ENCODE measurements at places on chromosomes 1 and 21. TPM values are rescaled to one million over a fixed set of nuclear protein-coding genes. Genes with fewer than 3 reads are reported as not detected.

- DNase-seq: no peak
Observed at GRCh38 chr1:230392536-230392909, 33.6 kb downstream of the PGBD5 start.

Gene NBPF1
- polyA plus RNA-seq: 28.3 TPM

DNA sequence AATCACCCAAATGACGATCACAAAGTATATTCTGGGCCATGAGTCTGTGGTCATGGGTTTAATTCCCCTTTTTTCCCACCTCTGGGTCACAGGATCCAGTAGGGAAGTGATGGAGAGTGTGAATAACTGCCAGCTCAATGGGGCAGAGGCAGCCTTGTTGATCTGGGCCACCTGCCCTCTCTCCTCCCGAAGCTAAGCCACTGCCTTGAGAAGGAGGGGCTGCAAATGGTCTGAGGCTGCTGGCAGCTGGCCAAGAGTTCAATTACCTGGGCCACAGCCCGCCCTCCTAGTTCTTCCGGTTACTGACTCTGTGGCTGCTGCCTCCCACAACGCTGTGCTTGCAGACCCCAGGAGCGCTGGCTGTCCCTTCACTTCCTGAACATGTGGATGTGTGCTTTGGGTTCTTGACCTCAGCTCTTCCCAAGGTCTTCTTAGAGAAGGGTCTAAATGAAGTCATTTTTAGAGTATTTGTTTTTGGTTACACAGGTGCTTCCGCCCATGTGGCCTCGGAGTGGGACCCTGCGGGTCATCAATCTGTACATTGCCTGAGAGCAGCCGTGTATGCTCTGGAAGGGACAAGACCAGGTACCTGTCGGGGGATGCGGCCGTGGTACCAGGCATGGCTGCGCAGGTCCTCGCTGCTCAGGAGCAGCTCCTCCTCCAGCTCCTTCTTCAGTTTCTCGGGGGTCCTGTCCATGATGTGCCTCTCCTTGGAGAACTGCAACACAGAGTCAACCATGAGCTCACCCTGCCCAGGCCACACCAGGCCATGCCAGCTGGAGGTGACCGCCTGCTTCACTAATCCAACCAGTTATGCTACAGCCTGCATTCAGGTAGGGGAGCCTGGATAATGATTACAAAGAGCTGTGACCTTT lies 89.7 kb downstream of the BCAR3 start:
- DNase-seq: no peak

Gene CFHR4
- not detected for polyA plus RNA-seq

DNA sequence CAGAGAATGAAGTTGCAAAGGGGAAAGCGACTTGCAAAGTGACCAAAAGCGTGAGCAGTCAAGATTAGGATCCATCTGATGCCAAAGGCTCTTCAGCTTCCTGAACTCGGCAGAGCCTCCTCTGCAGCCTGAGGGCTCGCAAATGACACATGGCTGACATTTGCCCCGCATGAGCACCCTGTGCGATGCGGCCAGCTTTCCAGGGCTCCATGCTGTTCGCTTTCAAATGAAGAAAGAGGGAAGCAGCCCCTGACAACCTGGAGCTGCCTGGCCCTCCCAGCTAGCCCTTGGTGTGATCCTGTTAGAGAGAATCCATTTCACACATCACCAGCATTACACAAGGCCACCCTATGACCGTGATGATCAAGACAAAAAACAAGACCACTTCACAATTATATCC lies 20.2 kb upstream of the FAM131C start:
- DNase-seq: no peak

GRCh38 chr1:234730770-234731568 lies 121.0 kb upstream of the IRF2BP2 start:
- no peak for DNase-seq

GRCh38 chr1:34711485-34711884 lies 43.4 kb upstream of the GJB5 start:
- DNase-seq: no peak

DNA sequence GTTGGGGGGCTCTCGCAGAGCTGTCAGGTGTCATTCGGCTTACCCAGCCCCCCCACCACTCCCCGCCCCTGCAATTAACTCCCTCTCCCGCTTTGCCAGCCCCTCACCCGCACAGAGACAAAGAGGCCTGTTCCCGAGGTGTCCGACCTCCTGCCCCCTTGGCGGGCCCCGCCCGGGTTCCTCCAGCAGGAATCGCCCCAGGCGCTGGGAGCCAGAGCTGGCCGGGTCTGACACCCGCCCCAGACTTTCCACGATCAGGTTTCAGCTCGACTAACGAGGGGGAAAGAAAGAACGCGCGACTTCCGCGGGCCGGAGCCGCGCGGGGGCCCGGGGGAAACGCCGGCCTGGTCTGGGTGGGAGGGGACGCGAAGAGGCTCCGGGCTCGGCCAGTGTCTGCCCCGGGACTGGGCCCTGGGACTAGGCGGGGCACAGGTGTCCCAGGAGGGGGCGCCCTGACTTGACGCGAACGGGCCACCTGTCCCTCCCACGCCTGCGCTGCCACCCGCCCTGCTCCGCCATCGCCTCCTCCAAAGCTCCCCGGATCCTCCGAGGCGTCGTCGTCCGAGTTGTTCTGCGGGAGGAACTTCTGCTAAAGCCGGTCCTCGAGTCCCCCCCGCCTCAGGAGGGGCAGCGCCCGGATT lies 36.4 kb upstream of the HHAT start:
- no peak for DNase-seq

GRCh38 chr21:36456729-36457414 lies 23.1 kb downstream of the CLDN14 start:
- DNase-seq: no peak

Gene TSPEAR
- polyA plus RNA-seq: not detected

DNA sequence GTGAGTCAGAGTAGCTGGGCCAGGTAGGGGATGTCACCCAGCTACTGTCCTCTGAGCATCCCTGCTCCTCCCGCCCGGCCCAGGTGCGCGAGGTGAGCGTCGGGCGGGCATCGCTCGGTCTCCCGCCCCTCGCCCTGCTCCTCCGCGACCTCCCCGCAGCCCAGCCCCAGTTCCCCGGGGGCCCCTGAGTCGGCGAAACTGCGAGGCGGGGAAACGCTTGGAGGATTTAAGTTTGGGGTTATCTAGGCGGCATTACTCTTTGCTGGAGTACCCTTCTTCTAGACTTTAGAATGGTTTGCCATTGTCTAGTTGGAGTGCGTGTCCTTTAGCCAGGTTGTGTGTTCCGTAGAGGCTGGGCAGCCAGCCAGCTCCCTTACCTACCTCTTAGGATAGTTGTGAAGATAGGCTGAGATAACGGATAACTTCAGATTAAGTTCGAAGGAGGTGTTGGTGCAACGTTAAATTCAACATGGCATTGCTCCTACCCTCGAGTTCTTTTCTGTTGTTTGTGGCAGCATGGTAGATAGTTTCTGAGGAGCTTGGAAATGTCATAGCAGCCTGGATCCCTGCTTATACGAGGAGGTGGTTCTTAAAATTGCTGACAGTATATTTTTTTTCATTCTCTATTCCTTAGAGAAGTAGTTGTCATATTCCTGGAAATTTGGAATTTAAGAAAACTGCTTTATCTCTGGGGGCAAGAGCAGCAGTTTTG lies 697 bp downstream of the AGO3 start:
- no peak for DNase-seq

DNA sequence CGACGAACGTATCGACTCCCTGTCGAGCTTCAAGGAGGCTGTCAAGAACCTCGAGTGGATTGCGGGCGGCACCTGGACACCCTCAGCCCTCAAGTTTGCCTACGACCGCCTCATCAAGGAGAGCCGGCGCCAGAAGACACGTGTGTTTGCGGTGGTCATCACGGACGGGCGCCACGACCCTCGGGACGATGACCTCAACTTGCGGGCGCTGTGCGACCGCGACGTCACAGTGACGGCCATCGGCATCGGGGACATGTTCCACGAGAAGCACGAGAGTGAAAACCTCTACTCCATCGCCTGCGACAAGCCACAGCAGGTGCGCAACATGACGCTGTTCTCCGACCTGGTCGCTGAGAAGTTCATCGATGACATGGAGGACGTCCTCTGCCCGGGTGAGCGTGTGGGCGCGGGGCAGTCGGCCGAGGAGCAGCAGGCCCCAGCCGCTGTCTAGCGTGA lies 28.0 kb downstream of the COL6A2 start:
- no peak for DNase-seq

All from BJ (cell line).